ENCODE measurements at places on chromosomes 3 and 15.

DNA sequence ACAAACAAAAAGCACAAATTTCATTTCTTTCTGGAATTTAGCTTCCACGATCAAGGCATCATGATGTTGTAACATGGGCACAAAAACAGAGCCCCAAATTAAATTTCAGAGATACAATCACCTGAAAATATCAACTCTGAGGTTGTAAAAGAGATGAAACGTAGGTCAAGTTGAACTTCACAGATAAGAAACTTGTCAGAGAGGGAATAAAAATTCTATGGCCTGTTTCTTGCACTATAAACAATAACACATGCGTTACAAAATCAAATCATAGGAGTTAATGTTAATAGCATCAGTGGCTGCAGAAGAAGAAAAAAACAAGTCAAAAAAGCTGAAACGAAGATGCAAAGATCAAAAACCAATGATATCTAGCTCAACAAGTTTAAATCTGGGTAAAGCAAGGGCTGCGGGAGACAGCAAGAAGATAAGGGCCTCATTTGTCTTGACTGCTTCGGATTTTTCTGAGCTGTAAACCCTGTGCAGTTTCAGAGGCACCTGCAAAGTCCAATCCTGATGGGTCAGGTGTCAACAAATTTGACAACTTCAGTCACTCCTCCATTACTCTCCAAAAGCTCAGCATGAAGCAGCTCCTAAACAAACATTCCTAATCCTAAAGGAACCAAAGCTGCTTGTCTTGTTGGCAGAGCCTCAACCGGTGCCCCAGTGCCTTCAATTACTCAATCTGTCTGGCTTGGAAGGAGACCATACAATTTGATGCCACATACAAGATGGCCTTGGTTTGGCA lies 219.8 kb downstream of the STT3B start:
- no peak for DNase-seq

DNA sequence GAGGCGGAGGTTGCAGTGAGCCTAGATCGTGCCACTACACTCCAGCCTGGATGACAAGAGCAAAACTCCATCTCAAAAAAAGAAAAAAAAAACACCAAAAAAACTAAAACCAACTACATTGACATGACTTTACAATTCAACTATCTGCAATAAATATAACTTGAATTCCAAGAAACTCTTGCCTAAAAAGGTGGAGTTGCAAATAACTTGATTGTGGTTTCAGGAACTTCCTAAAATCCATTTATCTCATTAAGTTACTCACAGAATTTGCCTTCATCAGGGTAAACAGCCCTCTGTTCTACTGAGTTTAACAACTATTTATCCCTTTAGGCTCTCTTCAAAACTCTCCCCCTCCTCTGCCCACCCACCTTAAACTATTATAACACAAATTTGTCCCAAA lies 2.7 kb upstream of the MAPK6 start:
- no peak for DNase-seq

DNA sequence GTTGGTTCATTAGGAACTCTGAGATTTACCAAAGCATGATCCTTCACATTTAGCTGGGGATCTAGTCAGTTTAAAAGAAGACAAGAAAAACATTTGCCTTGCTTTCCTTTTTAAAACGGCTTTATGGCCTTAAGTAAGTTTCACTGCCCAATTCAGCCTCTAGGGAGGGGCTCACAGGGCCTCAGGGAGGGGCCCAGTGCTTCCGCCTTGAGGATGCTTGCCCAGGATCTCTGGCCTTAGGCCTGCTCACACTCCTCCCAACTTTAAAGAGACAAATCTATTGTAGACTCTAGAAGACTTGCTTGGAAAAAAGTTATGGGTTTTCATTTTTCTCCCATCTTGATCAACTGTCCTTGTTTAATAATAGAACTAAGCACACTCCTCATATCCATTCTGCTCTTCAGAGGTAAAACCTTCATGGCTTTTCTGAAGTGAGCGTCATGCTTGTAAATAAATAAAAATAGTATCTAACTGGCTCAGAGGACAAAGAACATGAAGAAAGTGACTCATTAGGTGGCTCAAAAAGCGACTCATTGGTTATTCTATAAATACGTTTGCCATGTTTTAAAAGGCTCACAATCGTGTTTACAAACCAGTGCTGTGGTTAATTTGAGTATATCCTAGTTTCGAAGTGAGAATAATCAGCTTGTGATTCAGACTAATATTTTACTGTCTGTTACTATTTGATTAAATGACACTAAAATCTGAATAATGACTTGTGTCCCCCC lies 13.7 kb downstream of the PDHB start:
- DNase-seq: no peak

DNA sequence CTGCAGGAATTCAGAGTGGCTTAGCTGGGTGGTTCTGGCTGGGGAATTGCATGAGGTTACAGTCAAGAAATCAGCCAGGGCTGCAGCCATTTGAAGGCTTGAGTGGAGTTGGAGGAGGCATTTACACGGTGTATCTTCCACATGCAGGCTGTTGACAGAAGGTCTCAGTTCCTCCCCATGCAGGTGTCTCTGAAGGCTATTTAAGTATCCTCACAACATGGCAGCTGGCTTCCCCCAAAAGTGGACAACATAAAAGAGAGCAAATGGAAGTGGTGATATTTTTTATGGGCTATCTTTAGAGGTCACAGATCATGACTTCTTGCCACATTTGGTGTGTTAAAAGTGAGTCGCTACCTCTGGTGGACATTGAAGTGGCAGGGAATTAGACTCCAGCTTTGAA lies 60.1 kb upstream of the SPRED1 start:
- DNase-seq: no peak

DNA sequence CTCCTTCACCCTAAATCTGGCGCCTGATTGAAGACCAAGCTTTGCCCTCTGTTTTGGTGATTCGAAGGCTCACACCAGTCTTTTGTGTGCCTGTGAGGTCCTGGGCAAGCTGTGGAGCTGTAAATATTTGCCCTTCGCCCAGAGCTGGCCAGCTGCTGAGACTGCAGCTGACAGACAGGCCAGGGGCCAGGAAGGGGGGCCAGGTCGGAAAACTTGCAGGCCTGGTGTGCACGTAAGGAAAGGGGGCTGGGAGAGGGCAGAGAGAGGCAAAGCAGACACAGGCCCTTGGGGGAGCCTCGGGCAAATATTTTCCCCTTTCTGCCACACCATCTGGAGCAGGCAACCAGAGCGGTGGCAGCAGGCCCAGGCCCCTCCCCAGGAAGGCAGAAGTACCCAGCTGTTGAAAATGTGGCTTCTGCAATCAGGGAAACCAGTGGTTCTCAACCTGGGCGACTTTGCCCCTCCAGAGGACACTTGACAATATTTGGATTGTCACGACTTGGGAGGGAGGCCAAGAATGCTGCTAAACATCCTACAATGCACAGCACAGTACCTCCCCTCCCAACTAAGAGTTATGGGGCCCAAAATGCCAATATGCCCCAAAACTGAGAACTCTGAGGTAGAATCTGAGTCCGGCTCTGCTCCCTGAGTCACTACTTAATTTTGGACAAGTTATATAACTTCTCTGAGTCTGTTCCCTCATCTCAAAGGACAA lies 2.5 kb downstream of the PDZRN3 start:
- no peak for DNase-seq

DNA sequence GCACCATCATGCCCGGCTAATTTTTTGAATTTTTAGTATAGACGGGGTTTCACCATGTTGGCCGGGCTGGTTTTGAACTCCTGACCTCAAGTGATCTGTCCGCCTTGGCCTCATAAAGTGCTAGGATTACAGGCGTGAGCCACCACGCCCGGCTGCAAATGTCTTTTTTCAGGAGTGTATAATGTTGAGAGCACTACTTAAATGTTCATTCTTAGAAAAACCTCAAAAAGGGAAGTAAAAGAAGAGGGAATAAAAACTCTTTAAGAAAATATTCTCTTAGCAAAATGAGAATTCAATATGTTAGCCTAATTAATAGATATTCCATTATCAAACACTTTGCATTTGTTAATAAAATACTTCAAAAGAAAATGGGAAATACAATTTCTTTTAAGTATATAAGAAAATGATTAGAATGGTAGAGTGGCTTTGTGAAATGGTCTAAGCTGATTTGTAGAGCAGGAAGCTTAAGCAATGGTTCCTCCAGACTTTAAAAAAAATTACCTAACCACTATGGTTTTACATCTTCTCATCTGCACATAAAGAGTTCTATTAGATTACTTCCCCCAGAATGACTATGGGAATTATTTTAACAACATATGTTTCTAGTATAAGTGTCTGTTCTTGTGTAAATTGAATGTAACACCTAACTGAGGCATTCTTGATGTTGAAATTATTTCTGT lies 226.7 kb upstream of the ALCAM start:
- DNase-seq: no peak

DNA sequence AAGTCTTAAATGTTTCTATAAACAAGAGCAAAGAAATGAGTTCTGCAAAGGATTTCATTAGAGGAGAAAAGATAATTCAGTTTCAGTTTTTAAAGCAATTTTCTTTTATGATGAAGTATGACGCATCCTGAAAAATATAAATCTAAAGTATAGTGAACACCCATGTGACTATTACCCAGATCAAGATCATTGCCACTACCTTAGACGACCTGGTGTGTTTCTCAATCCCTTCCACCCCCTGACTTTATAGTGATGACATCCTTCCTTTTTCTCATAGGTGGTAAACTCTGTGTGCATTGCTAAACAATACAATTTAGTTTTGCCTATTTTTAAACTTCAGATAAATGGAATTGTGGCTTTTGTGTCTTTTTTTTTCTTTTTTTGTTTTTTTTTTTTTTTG lies 8.4 kb downstream of the STT3B start:
- no peak for DNase-seq

DNA sequence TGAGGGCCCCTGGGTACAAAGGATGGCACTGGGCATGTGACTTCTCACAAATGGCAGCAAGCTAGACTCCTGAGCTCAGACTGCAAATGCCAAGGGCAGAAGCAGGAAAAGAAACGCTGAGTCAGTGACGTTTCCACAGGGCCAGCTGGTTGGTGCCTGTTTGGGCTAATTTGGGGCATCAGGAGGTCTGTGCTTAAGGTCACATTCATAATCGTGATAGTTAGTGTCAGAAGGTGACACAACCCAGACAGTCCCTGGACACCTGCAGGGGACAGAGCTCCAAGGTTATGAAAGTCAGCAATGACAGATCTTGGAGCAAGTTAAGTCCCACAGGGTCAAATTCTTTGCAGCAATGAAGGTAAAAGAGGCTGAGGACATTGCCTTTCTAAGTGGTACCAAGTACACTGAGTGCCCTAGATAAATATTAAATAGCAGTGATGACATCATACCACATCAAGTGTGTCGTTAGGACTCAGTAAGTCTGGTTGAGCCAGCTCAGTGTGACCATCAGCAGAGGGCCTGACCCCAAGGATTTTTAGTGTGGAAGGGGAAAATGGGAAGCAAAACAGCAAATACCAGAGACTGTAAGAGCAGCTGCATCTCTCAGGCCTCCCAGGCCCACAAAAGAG lies 556.9 kb upstream of the CFAP20DC start:
- no peak for DNase-seq
